ENCODE measurements at places on chromosomes 16 and 17. TPM values are rescaled to one million over a fixed set of nuclear protein-coding genes. Genes with fewer than 3 reads are reported as not detected.

CHD9NB gene
- total RNA-seq = 2.3 TPM

GRCh38 chr17:5667871-5668270, 83.6 kb upstream of the NLRP1 start:
- no peak for DNase-seq

- no peak for DNase-seq
Observed at GRCh38 chr16:50038286-50038685, 13.3 kb downstream of the CNEP1R1 start.

GRCh38 chr16:82713778-82714177, 87.0 kb downstream of the CDH13 start:
- DNase-seq = no peak

GRCh38 chr16:19294156-19294649, 8.7 kb downstream of the CLEC19A start:
- no peak for DNase-seq

IRX5 gene
- total RNA-seq = not detected

ABCC6 gene
- 12.2 TPM for total RNA-seq

- no peak for DNase-seq
Observed at GRCh38 chr17:41678411-41678906, 10.2 kb upstream of the EIF1 start.

DNA sequence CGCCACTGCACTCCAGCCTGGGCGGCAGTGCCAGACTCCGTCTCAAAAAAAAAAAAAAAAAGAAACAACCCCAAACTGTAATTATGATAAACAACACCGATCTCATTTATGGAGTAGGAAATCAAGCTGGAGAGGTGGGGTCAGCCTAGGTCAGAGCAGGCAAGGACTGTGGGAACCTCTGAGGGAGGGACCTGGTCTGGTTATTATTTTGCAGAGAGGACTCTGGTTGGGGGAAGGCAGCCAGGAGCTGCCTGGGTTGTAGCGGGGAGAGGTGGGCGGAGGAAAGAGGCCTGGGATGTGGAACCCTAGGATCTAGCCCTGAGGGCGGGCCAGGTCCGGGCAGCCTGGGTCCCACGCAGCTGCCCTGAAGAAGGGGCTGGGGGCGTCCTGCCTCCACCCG, 10.9 kb upstream of the HS3ST6 start:
- DNase-seq = peak; percentile 62

GRCh38 chr17:29050176-29050575, 7.2 kb downstream of the PIPOX start:
- DNase-seq = no peak

GRCh38 chr16:53768167-53768566, 64.2 kb downstream of the FTO start:
- DNase-seq = no peak

DNA sequence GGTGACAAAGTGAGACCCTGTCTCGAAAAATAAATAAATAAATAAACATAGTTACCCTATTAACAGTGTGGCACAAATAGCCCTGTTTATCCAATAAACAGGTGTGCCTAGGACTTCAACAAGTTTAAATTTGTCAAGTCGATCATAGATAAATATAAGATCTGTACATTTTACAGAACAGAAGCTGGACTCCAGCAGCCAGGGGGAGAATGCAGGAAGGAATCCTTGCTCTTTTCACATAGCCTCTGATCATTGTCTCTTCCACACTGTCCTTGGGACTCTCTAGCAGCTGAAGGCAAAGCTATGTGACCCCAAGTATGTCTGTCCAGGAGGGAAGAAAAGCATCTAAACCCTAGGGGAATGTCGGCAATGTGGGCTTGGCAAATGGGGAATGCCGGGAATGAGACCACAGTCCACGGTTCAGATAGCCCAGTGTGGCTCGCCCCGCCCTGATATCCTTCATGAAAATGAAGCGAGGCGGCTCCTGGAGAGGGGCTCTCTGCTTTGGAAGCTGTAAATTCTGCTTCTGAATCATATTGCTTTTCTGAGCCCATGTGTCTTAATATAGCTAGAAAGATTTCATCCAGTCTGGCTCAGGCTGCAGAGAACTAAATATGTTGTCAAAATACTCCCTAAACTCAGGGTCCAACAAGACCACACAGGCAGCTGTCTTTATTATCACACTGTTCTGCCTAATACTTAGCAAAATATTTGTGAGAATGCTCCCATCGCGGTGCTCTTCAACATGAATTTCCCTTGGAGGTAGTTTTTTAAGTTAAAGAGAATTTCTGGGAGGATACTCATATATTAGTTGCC, 24.9 kb upstream of the GRB2 start:
- no peak for DNase-seq

GRCh38 chr17:12388226-12388625, 277.5 kb upstream of the MYOCD start:
- DNase-seq = no peak

- no peak for DNase-seq
Observed at GRCh38 chr16:10668322-10669045, 26.2 kb downstream of the TEKT5 start.

DNA sequence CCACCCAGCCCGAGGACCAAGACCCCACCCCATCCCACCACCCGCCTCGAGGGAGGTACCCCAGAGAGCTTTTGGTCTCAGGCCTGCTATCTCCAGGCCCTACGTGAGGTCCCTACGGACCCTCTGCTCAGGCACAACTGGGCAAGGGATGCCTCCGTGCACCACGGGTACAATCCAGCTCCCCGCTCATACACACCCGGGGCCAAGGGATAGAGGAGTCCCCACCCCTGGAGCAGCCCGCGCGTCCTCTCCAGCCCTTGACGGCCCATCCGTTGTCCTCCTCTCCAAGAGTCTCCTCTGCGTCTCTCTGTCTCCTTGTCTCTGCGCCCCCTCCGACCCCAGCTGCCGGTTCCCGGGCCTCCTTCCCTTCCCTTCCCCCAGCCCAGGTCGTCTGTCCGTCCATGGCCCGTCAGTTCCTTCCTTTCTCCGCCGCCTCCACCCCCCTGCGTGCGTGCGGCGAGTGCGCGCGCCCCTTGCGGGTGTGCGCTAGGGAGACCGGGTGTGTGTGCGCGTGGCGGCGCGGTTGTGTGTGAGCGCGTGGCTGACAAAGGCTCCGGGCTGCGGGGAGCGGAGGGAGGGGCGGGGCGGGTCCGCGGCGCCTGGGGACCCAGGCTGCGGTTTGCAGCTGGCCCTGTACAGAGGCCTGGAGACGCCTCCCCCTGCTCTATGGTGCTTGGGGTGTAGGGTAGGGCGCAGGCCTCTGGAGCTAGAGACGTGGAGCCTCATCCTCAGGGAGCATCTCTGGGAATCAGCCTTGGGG, 930 bp downstream of the SPNS2 start:
- DNase-seq = peak; percentile 46

- DNase-seq = no peak
Observed at GRCh38 chr17:7587420-7588151, 2.3 kb downstream of the SOX15 start.

GRAP gene
- 1.8 TPM for total RNA-seq

DNA sequence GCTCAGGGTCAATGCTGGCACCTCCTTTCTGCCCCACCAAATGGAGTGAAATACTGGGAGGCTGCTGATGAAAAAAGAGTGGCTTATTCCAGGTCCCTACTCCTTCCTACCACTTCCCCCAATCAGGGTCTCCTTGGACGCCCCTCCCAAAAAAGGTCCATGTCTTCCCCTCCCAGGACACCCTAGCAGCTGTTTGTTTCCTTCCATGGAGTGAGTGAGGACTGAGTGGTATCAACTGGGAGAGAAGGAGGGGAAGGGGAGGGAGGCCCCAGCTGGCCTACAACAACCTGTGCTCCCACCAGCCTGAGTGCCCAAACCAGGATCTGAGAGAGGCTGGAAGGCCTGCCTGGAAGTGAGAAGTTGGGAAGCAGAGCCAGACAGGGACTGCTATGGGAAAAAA, 28.7 kb upstream of the NGFR start:
- no peak for DNase-seq

CSH1 gene
- not detected for total RNA-seq

TEX14 gene
- 0.28 TPM for total RNA-seq

GRCh38 chr16:11988258-11988978, 11.9 kb downstream of the SNX29 start:
- DNase-seq = no peak

DNA sequence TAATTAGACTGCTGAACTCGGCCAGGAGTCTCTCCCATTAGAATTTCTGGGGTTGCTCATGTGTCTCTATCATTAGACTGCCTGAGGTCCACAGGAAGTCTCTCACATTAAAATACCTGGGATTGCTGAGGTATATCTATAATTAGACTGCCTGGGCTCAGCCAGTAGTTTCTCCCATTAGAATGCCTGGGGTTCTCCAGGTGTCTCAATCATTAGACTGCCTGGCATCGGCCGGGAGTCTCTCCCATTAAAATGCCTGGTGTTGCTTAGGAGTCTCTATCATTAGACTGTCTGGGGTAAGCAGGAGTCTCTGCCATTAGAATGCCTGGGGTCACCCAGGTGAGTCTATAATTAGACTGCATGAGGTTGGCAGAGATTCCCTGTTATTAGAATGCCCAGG, 2233.4 kb downstream of the TP53TG3F start:
- no peak for DNase-seq

DNA sequence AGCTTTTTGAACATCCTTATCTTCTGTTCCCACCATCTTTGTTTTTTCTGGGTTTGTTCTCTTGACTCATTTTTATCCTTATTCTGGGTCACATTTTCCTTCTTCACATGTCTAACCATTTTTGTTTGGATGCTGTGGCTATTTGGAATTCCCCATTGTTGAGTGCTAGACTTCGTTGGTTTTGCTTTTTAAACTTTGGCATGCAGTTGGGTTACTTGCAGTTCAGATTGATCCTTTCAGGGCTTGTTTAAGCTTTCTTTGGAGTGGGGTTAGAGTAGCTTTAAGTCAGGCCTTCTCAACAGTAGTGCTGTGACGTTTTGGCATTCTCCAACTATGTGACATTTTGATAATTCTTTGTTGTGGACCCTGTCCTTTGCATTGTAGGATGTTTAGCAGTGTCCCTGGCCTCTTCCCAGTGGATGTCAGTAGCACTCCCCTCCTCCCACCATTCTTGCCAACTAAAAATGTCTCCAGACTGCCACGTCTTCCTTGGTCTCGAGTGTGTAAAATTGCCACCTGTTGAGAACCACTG, 21.1 kb downstream of the PRMT7 start:
- DNase-seq = no peak

TEKT5 gene
- 0.28 TPM for total RNA-seq

CHST5 gene
- 27.4 TPM for total RNA-seq

- no peak for DNase-seq
Observed at GRCh38 chr17:17253406-17253805, 16.4 kb upstream of the FLCN start.

DNA sequence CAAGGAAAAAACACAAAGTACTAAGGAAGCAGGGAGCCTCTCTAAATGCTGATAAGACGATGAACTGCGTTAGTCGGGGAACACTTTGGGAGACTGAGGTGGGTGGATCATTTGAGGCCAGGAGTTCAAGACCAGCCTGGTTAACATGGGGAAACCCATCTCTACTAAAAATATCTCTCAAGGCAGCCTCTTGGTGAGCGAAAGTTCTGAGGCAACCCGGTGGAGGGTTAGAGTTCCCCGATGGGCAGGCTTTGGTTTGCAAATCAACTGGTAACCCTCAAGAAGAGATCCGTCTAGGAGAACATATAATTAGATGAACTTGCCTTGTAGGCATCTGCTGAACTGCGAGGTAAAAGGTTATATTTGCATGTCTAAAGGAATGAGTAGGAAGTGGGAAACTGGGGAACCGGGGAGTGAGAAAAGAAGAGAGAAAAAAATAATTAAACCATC, 44.6 kb downstream of the WSB1 start:
- DNase-seq = no peak

- peak; percentile 87 for DNase-seq
Observed at GRCh38 chr17:39699818-39700147, at the start of gene ERBB2. Gene ERBB2, plus strand, starts transcription at chr17:39700064. Its CDS starts 175 bp downstream, at chr17:39700239.

ZMYND15 gene
- 1.2 TPM for total RNA-seq

DNA sequence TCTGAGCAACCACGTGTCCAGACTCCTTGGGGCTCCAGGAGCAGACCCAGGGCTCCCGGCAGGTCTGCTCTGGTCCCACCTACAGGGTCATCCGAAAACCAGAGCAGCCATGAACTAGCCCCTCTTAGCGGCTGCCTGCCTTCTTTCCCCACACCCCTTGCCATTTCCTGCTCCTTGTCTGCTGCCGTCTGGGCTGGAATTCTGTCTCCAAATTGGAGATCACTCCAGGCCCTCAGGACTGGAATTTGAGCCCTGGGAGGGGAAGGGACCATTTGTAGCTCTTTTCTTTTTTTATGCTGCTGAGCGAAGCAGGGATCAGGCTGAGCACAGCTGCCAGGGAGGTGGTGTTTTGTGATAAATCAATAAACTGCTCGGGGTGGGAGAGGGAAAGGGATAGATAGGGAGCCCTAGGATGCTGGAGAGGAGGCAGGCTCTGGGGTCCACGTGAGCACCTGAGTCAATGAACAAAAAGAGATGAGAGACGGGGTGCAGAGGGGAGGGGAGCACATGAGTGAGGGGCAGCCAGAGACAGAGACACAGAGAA, 257.5 kb downstream of the ENGASE start:
- no peak for DNase-seq

- no peak for DNase-seq
Observed at GRCh38 chr17:79183043-79183292, 108.3 kb downstream of the ENGASE start.

GRCh38 chr17:40697297-40697696, 6.3 kb downstream of the KRT24 start:
- DNase-seq = no peak

LGALS9C gene
- total RNA-seq = 53.9 TPM

GRCh38 chr17:68143425-68143824, 104.4 kb upstream of the AMZ2 start:
- no peak for DNase-seq

DNA sequence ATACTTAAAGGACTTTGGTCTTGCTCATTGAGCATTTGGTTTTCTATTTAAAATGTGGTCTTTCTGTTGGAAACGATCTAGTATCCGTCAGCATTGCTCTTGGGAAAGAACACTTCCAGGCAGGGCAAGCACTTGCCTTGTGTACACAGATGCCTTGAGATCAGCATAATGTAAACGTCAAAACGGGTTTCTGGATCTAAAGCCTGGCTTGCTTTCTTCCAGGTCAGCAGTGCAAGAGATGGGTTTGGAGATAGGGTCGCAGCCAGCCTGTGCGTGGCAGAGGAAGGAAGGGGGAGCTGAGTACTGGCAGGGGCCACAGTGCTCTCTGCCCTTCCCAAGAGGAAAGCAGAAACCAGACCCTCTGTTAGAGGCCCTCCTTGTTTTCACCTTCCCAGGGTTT, 175.5 kb downstream of the LGALS9B start:
- DNase-seq = no peak

DNA sequence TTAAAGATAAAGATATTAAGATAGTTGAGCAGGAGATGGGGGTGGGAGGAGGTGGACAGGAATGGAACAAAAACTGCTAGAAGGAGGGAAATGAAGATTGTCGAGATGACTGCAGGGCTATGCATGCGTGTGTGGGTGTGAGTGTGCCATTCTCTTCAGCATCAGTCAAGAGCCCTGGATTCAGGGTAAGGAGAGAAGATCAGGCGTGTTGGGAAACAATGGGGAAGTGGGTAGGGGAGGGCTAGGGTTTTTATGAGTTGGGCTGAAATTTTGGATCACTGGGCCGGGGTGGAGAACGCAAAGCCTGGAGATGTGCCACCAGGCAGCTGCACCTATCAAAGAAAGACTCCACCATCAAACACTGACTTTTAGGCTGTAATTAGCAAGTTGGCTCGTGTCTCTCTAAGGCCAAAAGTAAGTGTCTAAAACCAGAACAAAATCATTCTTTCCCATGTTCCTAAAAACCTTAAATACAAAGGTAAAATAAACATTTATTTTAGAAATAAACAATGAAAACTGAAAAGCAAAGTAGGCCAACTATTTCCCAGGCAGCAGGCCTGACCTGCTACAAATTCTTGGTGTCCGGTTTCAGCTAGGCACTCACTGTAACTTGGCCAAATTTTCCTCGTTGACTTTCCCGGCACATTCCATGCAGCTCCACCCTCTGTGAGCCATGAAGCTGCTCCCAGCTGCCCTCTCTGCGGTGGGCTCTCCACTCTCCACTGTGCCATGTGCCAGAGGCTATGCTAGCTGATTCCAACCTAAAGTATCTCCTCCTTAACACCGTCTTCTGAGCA, 4.2 kb downstream of the CDRT4 start:
- no peak for DNase-seq

Data from mucosa of descending colon (tissue), 3 donors.